Foreskin keratinocyte (primary cell): ENCODE measurements at places on chromosomes 5 and 9. TPM values are rescaled to one million over a fixed set of nuclear protein-coding genes. Genes with fewer than 3 reads are reported as not detected.
A peak's percentile ranks its signal among the peaks of the same experiment; 100 is the strongest.

GRCh38 chr9:4196886-4197285, 103.0 kb downstream of the GLIS3 start:
- DNase-seq = no peak

DNA sequence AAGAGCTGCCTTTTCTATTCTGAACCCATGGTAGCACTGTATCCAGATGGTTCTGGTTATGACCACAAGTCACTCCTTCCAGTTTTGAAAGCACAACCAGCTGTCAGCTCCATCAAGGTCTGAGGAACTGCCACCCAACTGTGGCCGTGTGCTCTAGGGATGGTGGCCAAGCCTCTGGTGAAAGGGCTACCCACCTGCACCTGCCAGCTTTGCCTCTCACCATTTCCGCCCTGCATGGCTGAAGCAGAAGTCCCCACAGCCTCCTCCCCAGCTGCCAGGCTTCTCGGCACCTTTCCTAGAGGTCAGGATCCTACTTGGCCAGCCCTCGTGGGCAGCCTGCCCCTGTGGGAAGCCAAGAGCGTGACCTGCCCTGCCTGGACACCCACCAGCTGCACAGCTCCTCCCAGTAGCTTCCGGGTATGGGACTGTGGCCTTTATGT, 16.8 kb downstream of the SEMA5A start:
- no peak for DNase-seq

GRCh38 chr5:15021266-15022046, 149.9 kb upstream of the ANKH start:
- peak; percentile 40 for DNase-seq

GRCh38 chr9:93898502-93899426, 56.4 kb downstream of the BARX1 start:
- no peak for DNase-seq

The OR4F3 gene
- not detected in 2 replicates for total RNA-seq
